ENCODE measurements at places on chromosomes 1 and 21.

GRCh38 chr1:220818421-220819173 lies 31.9 kb downstream of the MTARC1 start:
- no peak for DNase-seq

GRCh38 chr1:240044620-240045019 lies 47.1 kb upstream of the FMN2 start:
- no peak for DNase-seq

DNA sequence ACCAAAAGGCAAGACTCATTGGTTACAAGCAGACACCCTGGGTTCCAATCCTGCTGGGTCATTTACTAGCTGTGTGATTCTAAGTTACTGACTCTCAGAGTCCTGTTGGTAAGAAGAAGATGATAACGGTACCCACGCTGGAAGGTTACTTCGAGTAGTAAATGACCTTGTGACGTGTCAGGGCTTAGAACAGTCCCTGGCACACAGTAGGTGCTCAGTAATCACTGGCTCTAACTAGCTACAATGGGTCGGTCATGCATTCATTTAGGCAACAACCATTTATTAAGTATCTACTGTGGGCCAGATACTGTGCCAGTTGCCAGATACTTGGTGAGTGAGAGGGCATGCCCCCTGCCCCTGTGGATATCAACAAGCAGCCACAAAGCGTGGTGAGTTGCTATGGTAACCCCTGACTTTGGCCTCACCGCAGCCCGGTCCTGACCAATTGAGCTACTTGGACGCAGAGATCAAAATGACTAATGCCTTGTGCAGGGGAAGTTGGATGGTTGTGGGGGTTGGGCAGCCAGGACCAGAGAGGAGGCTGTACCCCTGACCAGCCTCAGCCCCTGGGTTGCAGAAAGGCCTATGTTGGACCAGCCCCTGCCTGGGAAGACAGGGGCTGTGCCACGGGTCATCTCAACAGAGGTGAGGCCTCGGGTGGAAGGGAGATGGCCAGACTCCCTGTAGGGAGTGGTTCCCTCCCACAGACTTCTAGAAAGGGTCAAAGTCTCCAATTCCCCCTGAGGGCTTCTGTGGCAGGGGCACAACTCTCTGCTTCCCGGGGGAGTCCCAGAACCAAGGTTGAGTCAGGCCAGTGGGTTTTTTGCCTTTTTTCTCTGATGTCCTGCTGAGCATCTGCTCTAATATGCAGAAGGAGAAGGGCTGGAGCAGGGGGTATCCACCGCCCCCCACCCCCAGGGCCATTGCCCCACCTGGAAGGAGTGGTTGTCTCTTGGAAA lies 16.0 kb downstream of the DHRS3 start:
- no peak for DNase-seq

GRCh38 chr1:228016653-228017355 lies 10.0 kb downstream of the WNT3A start:
- DNase-seq = no peak

- DNase-seq = no peak
Observed at GRCh38 chr1:87449348-87449963, 120.8 kb downstream of the LMO4 start.

- no peak for DNase-seq
Observed at GRCh38 chr1:108947871-108948525, 15.3 kb downstream of the CLCC1 start.

DNA sequence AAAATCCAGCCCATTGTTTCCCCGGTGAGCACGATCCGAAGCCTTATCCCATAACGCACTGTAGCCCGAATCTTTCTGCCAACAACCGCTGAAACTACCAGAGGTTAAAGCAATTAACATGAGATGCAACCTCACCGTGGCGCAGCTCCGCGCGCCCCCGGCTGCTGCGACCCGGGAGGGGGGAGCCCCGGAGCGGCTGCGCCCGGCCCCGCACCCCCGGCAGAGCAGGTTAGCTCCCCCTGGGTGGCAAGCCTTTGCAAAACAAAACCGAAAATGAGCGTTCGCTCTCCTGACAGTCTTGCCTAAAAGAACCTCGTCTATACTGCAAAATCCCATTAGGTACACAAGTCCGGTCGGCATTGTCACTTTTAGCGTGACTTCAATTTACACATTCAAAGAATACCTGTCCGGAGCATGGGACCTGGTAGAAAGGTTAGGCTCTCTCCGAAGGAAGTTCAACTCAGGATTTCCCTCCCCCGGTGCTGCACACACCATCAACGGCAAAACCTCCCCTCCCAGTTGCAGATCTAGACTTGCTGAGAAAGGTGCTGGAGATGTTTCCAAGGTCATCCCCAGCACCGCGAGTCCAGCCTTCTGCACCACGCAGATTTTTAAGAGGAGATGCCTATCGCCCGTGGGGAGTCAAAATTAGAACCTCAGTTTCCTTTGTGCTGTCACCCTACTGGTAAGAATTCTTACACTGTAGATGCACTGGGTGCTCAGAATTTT lies 107.5 kb downstream of the ZNF281 start:
- peak; percentile 35 for DNase-seq

- peak; percentile 4 for DNase-seq
Observed at GRCh38 chr21:35989138-35989735, 71.1 kb downstream of the SETD4 start.

DNA sequence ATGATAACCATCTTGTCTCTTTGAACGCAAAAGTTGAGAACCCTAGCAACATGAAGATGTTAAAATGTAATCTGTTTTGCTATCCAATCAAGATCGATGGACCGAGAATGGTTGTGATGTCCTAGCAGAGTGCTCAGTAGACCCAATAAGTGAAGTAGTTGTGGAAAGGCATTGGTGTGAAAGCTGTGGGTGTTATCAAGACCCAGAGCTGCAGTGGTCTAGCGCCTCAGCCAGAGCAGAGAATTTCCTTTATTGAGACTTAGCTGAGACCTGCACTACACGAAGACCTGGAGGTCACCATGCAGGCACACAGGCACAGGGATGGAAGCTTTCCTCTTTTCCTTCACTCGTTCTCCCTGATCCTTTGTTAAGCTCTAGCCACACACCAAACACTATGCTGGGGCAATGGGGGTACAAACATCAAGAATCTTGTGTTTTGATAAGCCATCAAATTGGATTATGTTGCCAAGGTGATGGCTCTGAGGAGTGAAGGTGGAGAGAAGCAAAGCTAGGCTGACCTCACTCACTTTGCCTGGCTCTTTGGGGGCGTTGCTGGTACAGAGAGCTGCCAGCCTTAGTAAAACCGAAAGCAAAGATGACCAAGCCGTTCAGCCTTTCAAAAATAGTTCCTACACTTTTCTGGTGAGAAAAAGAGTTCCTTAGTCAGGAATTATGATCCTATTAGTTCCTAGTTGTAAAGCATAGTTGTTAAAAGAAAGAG lies 24.1 kb downstream of the METTL13 start:
- no peak for DNase-seq

GRCh38 chr1:232662910-232663309 lies 33.0 kb upstream of the SIPA1L2 start:
- DNase-seq = no peak

- no peak for DNase-seq
Observed at GRCh38 chr1:175808999-175809398, 65.6 kb upstream of the TNR start.

DNA sequence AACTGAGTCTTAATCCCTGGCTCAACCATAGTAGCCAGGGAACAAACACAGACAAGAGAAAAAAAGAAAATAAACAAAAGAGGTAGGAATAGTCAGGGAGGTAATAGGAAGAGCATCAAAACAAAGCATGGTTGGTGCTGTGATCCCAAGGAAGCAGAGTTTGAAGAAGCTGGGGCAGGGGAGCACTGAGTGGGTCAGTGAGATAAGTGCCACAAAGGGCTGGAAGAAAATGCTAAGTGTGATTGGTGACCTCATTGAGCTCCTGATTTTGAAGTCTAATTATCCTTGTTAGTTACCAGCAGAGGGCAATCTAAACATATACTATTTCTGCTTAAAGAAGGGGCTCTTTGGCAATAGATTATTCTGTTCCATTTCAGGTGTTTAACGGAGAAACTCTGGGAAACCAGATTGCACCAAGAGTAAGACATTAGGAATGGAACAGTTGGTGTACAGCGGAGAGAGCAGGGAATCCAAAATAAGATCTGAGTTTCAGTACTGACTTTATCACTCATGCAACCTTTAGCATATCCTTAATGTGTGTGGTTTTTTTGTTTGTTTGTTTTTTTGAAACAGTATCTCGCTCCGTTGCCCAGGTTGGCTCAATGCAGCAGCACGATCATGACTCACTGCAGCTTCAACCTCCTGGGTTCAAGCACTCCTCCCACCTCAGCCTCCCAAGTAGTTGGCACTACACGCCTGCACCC lies 30.7 kb upstream of the KIAA1614 start:
- DNase-seq = peak; percentile 51

DNA sequence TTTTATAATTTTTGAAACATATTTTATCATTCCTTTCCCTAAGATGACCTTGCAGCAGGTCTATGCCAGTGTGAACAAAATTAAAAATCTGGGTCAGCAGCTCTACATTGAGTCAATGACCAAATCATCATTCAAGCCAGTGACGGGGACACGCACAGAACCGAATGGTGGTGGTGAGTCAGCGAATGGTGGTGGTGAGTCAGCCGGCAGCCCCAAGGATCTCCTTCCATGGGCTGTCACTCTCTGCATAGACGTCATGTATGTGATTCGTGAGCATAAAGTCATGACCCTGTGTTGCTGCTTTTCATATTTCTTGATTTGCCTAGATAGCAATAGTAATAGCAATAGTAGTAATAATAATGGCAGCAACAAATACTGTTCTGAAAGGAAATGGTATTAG lies 26.3 kb downstream of the PER3 start:
- no peak for DNase-seq

GRCh38 chr1:19405761-19406487 lies 79.4 kb downstream of the CAPZB start:
- DNase-seq = peak; percentile 79

- no peak for DNase-seq
Observed at GRCh38 chr1:2411801-2412394, 466 bp downstream of the PEX10 start.

DNA sequence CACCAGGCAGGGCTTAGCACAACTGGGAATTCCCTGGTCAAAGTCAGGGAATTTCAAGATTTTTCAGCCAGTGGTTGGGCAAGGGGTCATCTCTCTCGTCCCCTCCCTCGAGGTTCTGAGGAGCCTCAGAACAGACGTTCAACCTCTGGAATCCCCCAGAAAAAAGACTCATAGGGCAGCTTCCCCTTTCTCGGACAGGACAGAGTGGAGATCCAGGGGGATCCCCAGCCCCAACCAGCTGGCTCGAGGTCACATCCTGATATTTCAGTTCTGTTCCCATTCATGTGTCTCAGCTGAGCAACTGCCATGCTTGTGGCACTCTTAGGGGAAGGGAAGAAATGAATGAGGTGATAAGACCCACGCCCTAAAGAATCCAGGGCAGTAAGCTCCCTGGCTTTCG lies 4.9 kb upstream of the LAD1 start:
- no peak for DNase-seq

GRCh38 chr1:2376931-2377672 lies 14.3 kb downstream of the MORN1 start:
- no peak for DNase-seq

- peak; percentile 57 for DNase-seq
Observed at GRCh38 chr1:238485912-238486209, 595.1 kb upstream of the ZP4 start.

GRCh38 chr1:77081834-77082233 lies 137.4 kb downstream of the PIGK start:
- DNase-seq = peak; percentile 7

DNA sequence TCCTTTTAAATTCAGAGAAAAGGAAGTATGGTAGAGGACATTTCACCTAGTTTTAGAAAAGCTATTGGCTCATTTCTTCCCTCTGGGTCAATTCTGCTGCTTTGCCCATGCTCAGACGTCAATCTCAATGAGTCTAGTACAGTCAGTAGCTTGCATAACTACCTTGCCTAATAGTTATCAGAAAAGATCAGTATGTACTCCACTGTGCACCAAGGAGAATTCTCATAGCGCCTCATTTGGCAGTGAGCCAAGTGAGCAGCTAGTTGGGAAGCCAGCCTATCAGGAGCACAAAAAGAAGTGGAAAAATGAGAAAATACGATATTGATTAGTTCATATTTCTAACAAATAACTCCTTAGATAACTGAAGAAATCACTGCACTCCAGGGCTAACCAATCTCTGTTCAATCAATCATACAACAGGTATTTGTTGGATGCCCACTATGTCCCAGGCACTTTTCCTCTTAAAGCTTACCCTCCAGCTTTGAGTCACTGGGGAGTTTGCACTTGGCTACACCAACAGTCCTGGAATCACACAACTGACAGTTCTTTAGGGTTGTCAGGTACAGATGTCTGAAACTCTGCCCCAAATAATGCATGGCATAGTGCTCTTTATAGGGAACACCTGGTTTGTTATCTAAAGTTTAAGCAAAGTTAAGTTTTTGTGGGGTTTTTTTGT lies 50.2 kb downstream of the PRDX6 start:
- DNase-seq = no peak

DNA sequence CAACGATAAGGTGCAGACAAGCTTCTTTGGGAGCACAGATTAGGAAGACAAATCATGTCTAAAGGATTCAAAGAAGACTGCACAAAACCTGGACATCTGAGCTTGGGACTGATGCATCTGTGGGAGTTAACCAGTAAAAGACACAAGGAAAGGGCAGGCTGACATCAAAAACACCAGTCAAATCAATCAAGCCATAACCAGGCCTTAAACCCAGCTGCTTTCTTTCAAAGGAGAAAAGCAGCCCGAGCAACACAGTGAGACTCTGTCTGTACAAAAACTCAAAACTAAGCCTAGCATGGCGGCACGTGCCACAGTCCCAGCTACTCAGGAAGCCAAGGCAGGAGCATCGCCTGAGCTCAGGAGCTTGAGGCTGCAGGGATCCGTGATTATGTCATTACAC lies 411.6 kb downstream of the SMYD3 start:
- DNase-seq = no peak

DNA sequence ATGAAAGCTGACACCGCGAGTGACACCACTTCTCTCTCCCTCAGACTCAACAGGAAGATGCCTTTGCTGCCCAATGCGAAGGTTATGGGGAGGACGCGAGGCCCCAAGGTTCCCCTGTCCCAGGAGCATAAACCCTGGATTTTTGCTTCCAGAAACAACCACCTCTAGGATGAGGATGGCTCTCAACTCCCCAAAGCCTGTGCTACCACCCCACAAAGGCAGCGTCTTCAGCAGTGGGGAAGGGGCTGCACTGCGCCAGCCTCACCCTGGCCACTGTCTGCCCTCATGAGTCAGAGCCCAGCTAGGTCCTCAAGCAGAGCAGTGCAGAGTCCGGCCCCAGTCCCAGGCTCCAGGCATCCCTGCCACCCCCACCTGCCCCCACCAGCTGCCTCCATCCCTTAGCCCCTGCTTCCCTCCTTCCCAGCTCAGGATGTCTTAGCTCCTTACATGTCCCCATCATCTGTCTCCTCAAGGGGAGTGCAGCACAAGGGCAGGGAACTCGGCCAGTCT lies 6.9 kb upstream of the SRARP start:
- DNase-seq = no peak

DNA sequence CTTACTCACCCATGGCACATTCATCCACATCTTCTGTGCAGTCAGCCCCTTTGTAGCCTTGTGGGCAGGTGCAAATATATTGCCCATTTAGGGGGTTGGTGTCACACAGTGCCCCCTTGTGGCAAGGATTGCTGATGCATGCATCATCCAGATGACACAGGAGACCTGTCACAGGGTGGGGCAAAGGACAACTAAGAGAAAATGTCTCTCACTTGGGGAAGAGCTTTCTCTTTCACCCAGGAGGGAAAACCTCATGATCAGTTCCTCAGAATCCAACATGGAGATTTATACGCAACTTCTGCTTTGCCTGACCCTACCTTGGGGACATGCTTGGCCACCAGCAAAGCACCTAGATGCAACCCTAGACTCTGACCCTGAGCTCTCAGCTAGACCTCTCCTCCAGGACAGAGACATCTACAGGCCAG lies 71.8 kb upstream of the ADAM30 start:
- no peak for DNase-seq

GRCh38 chr1:55214934-55215193 lies 300 bp downstream of the USP24 start:
- peak; percentile 41 for DNase-seq

Data from muscle of arm (tissue), 14 donors.